Activated CD4-positive, alpha-beta T cell treated with anti-CD3 and anti-CD28 coated beads, Interleukin-2, amount 50 U/mL, for 16 hours (primary cell): ENCODE measurements at places on chromosomes 4 and X.

DNA sequence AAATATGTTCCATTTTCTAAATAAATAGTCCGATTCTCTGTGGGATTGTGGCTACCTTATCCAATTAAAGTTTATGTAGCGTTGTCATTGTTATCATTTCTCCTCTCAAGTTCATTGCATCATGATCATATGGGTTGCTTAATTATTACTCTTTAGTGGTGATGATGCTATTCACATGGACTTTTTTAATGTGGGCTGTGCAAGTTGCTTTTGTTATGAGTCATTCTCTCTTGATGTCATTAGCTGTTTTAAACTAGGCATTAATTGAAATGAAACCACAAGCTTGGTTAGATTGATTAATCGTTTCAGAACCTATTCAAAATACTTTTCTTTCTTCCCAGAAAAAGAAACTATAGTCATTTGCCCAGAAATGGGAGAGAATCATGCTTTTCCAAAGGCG, 38.2 kb downstream of the NHS start:
- peak; percentile 16 for DNase-seq

GRCh38 chr4:128521648-128522111, 234.1 kb upstream of the PGRMC2 start:
- DNase-seq = no peak

DNA sequence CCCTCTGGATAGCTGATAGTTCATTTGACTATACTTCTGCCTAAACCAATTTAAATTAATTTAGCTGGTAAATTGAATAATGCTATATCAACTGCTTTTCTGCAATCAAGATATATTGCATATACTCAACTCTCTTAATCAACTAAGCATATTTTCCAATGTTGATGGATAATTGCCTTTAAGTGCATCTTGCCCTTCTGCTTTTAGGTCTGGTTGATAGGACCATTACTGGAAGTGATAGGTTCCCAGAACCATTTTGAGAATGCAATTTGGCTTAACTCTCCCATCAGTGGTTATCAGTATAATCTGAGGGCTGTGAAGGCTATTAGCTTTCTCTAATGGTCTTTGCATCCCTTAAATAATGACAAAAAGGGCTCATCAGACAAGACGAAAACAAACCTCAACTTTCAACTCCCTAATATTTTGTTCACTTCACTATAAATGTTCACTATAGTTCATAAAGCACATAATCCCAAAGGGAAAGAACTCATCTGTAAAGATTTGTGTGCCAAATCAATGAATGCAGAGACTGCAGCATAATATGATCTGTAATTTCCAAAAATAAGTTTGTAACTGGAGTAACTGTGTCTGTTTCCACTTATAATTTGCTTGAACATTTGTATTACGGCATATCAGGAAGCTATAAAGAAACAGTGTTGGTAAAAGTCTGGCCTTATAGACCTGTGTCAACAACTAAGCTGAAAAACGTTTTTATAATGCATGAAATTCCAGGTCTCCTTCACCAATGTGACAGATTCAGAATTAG, 273.6 kb downstream of the FBXO8 start:
- no peak for DNase-seq

DNA sequence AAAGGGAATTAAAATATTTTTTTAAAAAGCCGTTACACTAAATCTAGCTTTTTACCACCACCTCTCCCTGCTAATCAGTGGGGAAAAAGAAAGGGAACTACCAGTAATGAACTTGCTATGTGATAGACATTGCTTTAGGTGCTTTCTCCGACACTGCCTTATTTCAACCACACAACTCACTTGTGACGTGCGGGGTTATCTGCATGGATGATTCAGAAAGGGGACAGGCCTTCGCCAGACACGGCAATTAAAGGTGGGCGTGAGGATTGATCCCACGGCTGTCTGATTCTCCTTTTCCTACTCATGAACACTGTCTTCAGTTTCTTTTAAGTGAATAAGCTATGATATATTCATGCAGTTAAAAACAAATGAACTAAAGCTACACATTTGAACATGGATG, 882 bp upstream of the CXCR3 start:
- peak; percentile 55 for DNase-seq

- DNase-seq = no peak
These were observed 138.3 kb upstream of the USP38 start for GRCh38 chr4:143046454-143046853.

- DNase-seq = no peak
These were observed 10.3 kb upstream of the VSIG4 start for GRCh38 chrX:66050140-66050569.

GRCh38 chr4:53432528-53433424, 55.3 kb downstream of the FIP1L1 start:
- peak; percentile 78 for DNase-seq

- peak; percentile 48 for DNase-seq
These were observed 31.0 kb upstream of the TLR3 start for GRCh38 chr4:186037692-186038658.

- DNase-seq = no peak
These were observed 81.0 kb upstream of the SMARCAD1 start for GRCh38 chr4:94126669-94127068.

DNA sequence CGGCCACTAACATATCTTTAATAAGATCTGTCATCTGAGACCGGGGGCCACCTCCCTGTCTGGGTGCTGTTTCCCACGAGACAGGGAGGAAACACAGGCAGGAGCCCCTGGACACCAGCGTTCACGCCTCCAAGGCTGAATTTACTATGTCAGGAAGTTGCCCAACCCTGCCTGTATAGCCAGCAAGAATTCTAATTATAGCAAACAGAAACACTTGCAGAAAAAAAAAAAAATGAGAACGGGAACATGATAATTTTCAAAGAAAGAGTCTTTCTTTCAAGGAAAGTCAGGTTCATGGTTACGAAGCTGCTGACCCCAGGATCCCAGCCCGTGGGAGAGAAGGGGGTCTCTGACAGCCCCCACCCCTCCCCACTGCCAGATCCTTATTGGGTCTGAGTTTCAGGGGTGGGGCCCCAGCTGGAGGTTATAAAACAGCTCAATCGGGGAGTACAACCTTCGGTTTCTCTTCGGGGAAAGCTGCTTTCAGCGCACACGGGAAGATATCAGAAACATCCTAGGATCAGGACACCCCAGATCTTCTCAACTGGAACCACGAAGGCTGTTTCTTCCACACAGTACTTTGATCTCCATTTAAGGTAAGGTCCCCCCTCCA, at the start of gene IL3RA:
TSS of gene IL3RA (plus strand) at position 455 of the 613 bp plus-strand sequence. CDS start 4,981 bp downstream, outside the sequence.
- peak; percentile 52 for DNase-seq

DNA sequence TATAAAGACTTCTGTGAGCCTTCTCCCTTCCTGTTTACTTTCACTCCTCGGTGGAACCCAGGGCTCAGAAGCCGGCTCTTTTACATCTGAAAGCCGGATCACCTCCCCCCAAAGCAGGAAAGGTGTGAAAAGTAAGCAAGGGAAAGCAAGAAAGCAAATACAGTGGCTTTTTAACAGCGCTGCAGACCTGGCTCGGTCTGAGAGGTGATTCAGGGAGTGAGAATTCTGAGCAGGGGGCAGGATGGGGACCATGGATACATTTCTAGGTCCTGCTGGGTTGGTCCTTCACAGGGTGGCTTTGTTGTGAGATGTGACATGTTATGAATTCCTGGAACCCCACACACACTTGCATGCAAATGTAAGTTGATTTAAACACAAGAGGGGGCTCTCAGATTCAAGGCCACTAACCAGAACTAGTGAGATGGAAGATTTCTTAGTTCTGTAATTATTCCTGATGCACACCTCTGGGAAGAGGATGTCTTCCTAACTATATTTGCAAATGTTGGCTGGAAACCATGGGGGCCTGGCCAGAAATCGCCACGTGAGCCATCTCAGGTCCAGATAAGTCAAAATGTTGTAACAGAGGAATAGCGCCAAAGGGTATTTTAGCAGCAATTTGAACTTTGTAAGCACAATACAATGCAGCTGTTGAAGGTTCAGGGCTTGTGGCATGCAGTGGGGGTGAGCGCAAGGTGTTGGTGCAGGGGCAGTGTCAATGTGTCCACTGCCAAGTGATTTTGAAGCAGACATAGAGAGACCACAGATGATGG, 670.1 kb upstream of the LCORL start:
- no peak for DNase-seq

- no peak for DNase-seq
These were observed 221.5 kb downstream of the PCDH18 start for GRCh38 chr4:137310593-137311490.

- no peak for DNase-seq
These were observed 28.5 kb upstream of the RTL3 start for GRCh38 chrX:78687586-78687985.

GRCh38 chrX:45849261-45849862, 648.7 kb upstream of the DIPK2B start:
- peak; percentile 71 for DNase-seq

GRCh38 chrX:40267334-40268187, 169.8 kb upstream of the BCOR start:
- no peak for DNase-seq

GRCh38 chr4:113822555-113823290, 61.2 kb upstream of the CAMK2D start:
- DNase-seq = peak; percentile 73

- DNase-seq = peak; percentile 24
These were observed 285.0 kb upstream of the AADAT start for GRCh38 chr4:170374770-170375169.

DNA sequence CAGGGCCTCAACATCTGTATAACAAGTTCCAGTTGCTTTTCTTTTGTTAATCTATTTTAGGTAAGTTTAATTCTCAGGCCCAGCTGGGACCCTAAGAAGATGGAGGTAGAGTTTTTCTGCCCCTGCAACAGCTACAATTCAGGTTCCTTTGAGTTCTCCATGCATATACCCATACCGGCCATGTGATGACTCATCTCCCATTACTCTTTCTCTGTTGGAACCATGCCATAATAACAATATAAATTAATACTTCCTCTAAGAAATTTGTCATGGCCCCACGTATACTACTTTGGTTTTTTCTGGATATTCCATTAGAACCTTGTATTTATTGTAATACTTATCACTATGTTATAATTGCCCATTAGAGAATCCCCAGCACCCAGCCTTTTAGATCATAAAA, 1.3 kb upstream of the INTU start:
- no peak for DNase-seq

DNA sequence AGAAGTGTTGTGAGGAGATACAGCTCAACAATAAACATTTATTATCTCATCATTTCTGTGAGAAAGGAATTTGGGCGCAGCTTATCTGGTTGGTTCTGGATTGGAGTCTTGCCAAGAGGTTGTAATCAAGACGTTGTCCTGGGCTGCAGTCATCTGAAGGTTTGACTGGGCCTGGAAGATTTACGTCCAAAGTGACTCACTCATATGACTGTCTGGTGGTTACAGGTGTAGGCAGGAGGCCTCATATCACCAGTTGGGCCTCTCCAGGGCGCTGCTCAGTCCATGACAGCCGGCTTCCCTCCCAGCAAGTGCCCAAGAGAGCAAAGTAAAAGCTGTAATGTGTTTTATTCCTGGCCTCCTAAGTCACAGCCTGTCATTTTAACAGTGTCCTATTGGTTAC, 106.3 kb downstream of the USP46 start:
- no peak for DNase-seq

DNA sequence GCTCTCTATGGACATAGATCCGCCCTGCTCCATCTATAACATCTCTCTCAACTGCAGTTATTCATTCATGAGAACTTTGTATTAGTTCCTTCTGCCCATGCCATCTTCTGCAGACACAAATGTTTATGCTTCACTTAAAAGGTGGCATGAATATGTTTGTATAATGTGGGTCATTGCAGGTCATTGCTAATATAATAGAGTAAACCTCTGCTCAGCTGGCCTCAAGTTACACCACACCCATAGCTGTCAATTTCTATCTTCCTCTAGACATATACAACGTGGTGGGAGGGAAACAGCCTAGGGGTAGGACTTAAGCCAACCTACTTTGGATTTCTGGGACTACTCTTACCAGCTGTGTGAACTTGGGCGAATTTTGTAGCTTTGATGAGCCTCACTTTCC, 129.8 kb downstream of the ATXN3L start:
- no peak for DNase-seq

- no peak for DNase-seq
These were observed 154.2 kb upstream of the FAM9B start for GRCh38 chrX:9188117-9188516.

DNA sequence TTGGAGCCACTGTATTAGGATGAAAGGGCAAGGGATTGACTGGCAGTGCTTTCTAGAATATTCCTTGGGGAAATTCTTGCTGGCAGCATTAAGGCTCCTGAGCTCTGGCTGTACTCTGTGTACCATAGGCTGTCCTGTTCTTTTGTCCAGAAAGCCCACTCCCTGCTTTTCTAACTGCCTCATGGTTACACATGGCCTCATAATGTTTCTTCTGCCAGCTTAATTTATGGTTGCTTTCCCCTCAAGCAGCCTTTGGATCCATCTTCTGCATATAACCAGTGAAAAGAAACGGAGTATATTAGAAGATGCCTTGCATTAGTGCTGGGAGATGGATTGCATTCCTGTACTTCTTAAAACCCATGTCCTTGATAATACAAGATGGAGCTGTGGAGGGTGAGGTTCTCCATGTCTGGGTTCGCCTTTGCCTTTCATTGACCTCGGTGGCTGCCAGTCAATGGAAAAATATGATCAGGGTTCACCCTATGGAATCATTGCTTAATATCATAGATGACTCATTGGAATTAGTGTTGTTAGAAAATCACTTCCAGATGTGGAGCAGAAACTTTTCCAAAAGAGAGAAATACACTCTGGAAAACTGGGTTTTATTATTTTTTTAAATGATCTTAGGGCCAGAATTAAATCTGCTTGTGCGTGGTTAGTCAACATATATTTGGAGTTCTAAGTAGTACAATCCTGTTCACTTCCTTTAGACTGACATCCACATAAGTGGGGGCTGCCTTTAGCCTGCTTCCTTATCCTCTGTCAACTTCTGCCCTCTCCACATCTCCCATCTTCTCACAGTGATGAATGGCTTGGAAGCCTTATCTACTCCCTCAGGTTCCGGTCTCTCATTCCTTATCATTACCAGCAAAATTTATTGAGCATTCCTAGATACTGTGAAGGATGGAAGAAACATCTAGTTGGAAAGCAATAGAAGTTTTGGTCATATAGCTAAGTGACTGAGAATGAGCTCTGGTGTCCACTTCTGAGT, 24.9 kb downstream of the DOCK11 start:
- DNase-seq = no peak

DNA sequence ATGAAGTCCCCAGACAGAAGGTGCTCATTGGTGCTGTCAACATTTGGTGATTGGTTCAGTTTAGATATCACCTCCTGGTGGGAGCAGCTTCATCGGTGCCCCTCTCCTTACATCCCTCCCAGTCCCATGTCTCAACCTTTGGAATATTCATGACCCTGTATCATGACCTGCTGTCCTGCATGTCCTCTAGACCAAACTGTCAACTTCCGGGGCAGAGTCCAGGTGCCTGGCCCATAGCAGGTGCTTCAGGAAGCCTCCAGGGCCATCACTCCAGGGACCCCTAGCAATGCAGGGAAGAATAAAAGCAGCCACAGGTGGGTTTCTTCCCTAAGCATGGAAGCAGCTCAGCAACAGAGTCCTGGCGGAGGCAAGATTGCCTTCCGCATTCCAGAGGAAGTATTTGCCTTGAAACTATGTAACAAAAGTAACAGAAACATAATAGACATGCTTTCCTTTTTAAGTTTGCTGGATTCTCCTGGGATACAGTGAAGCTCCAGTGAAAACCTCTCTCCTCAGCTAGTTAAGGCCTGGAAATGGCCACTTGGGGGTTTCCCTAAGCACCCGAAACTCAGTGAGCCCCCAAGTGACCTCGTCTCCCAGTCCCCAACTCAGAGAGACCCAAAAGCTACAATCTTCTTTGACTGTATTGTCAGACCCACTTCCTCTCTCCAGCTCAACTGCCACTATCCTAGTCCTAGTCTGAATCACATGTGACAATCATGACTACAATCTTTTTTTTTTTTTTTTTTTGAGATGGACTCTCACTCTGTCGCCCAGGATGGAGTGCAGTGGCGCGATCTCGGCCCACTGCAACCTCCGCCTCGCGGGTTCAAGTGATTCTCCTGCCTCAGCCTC, 1.3 kb upstream of the ATP6AP1 start:
- no peak for DNase-seq

- no peak for DNase-seq
These were observed 3.5 kb upstream of the SH3BP2 start for GRCh38 chr4:2789351-2789750.
